ENCODE measurements at places on chromosomes 6 and 20.

DNA sequence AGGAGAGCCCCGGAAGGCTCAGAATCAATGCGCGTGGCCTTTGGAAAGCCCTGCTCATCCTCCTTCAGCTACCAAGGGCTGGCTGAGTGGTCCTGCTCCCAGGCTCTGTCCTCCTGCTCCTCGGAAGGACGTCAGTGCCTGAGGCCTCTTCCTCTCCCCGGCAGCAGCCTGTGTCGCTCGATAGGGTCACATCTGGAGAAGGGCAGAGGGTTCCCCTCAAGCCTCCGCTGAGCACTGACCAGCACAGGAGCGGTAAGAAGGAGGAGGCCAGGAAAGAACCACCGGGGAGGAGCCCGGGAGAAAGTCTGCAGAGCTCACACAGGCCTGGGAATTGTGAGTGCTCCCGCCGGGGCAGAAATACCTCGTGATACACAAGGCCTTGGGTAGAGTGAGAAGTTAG is 21.2 kb downstream of the KIF25 start:
- DNase-seq, result no peak

DNA sequence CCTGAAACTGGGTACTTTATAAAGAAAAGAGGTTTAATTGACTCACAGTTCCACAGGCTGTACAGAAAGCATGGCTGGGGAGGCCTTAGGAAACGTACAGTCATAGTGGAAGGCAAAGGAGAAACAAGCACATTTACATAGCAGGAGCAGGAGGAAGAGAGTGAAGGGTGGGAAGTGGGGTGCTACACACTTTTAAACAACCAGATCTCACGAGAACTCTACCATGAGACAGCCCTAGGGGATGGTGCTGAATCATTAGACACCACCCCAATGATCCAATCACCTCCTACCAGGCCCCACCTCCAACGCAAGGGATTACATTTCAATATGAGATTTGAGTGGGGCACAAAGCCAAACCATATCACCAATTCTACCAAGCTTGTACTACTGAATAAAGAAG is 7.4 kb upstream of the FNDC1 start:
- DNase-seq, result no peak

DNA sequence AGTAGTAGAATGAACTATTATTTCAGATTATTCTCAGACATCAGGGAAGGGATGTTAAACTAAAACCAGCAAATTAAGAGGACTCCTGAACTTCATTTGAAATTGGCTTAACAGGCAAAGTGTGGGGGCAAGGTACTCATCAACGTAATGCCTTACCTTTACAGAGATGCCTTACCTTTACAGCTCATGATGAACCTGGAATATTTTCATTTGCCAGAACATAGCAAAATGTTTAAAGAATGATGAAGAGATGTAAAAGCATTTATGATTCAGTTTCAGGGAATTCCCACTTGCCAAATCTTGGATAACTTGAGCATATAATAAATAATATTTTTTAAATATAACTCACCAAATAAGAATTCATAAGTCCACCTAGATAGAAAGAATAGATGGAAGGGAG is 207.5 kb downstream of the TINAG start:
- DNase-seq, result no peak

DNA sequence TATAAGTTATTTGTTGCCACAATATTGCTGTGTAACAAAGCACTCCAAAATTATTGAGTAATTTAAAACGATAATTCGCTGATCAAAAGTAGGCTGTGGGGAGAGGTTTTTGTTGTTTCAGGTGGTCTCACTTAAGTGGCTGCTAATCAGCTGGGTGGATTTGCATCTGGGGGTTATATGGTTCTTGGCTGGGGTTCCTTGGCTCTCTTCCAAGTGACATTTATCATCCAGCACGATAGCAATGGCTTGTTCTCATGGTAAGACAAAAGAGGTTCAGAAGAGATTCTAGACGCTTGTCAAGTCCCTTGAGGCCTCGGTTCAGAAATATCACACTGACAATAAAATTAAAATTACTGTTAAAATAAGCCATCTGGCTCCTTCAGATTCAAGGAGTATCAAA is 1648.8 kb downstream of the GRIK2 start:
- DNase-seq, result no peak

- DNase-seq, result no peak
Observed at GRCh38 chr20:6051505-6051904, 2.4 kb downstream of the LRRN4 start.

- no peak for DNase-seq
Observed at GRCh38 chr6:82035526-82035925, 212.0 kb downstream of the IBTK start.

DNA sequence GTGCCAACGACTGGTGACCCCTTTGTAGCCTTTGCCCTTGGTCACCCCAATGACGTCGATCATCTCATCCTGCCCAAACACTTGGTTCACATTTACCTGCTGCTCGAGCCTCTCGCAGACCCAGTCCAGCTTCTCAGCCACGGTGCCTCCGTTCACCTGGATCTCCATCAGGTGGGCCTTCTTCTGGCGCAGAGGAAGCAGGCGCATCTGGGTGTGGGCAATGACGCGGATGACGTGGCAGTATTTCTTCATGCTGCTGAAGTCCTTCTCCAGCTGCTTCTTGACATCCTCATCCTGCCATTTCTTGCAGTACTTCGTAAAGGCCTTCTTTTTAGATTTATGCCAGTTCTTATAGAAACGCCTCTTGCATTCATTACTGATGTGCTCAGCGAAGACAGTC is 46.9 kb upstream of the SEC63 start:
- DNase-seq, result no peak

- DNase-seq, result no peak
Observed at GRCh38 chr6:25053875-25054371, 118.2 kb upstream of the RIPOR2 start.

GRCh38 chr20:19990850-19991249 is 26.3 kb upstream of the NAA20 start:
- DNase-seq, result no peak

- DNase-seq, result no peak
Observed at GRCh38 chr20:13581451-13581850, 57.3 kb downstream of the TASP1 start.

DNA sequence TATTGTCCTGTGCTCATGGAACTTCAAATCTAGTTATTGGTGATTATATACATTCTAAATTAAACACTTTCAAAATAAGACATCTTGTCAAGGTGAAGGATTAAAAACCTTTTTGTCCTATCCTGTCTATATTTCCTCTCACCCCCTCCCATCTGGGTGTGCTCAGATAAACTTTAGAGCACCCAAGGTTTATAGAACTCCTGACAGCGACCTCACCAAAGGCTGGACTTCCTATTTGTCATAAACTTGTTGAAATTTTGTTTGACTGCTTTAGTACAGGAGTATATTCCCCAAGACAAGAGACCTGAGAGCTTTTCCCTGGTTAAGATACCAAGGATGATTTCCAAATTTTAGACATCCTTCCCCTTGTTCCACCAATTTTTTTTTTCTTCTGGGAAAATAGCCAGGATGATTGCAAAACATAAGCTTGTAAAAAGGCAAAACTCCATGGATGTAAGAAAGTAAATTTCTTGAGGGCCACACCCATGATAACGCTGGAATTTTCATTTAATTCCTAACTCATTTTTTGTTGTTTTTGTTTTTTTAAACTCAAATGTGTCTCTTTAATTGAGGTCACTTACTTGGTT is 33.0 kb downstream of the CARMIL1 start:
- no peak for DNase-seq

DNA sequence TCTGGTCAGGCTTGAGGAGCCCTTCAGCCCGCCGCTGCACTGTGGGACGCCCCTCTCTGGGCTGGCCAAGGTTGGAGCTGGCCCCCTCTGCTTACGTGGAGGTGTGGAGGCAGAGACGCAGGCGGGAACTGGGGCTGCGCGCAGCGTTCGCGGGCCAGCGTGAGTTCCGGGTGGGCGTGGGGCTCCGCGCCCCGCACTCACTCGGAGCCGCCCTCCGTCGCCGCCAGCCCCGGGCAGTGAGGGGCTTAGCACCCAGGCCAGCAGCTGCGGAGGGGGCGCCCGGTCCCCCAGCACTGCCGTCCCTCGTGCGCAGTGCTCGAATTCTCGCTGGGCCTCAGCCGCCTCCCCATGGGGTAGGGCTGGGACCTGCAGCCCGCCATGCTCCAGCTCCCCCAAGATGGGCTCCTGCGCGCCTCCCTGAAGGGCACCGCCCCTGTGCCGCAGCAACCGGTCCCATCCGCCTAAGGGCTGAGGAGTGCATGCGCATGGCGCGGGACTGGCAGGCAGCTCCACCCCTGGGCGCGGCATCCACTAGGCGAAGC is 695.9 kb downstream of the EPHA7 start:
- no peak for DNase-seq

- no peak for DNase-seq
Observed at GRCh38 chr6:32187009-32187709, 2.8 kb downstream of the PBX2 start.

DNA sequence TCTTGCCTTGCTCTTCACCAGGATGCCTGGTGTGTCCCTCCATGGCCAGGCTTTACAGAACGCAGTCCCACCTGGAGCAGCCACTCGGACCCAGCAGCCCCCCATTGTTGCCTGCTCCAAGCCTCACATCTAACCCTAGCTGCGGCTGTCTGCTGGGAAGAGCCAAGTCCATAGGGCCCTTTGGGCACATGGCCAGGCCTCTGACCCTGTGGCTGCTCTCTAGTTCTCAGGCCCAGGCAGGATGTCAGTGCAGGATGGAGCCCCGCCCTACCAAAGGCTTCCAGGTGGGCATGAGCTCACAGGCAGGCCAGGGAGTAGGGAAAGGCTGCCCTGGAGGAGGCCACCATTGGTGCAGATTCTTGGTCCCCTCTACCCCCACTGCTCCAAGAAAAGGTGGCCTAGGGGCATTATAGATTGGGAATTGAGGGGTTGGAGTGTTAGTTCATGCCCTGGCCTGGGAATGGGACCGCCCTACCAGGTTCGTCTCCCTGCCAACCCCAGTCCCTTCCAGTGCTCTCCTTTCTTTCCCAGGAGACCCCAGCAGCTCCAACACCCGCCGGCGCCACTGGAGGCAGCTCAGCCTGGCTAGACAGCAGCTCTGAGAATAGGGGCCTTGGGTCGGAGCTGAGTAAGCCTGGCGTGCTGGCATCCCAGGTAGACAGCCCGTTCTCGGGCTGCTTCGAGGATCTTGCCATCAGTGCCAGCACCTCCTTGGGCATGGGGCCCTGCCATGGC is 18.7 kb downstream of the MAVS start:
- no peak for DNase-seq

GRCh38 chr6:160031871-160032270 is 63.0 kb downstream of the IGF2R start:
- peak; percentile 71 for DNase-seq

All from hematopoietic multipotent progenitor cell treated with erythropoietin and hydrocortisone succinate and interleukin-3 and kit ligand, for 15 days (in vitro differentiated cells).